ENCODE measurements at places on chromosomes 11 and 22.

DNA sequence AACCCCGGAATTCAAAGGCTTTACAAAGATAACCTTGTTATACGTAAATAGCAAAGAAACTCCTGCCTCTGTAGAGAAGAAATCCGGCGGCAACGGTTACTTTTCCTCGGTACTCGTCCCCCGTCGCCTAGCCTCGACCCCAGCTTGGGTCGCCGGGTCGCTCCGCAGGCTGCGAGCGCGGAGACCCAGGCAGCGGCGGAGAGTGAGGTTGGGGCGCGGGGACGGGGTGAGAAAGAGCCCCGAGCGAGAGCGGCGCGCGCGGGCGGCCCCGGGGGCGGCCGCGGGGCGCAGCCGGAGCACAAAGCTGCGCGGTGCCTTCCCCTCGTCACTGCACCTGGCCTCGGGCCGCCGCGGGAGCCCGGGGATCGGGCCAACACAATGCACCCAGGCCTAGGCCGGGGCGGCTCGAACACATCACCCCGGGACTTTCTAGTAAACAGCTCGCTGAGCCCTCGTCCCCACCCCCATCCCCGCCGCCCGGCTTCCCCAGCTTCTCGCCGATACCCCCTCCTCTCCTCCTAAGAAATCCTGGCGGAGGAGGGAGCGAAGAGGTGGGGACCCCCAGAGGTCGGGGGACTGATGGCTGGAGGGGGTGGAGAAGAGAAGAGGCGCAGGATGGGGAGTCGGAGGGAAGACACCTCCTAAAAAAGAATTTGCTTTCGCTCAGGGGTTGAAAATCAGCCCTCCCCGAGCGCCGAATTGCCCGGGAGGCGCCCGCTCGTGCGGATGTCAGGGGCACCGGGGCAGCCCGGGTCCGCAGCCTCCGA is 845 bp downstream of the MPPED2 start:
- DNase-seq = no peak

DNA sequence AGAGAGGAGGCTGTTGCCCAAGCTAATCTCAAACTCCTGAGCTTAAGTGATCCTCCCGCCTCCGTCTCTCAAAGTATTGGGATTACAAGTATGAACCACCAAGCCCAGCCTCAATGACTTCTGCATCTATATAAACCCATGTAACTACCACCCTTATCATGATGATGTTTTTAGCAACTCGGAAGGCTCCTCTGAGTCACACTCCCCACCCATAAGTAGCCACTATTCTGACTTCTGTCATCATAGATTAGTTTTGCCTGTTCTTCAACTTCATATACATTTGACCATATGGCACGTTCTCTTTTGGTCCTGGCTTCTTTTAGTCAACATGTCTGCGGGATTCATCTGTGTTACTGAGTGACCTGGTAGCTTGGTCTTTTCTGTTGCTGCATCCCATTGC is 6.4 kb upstream of the FOSL1 start:
- no peak for DNase-seq

DNA sequence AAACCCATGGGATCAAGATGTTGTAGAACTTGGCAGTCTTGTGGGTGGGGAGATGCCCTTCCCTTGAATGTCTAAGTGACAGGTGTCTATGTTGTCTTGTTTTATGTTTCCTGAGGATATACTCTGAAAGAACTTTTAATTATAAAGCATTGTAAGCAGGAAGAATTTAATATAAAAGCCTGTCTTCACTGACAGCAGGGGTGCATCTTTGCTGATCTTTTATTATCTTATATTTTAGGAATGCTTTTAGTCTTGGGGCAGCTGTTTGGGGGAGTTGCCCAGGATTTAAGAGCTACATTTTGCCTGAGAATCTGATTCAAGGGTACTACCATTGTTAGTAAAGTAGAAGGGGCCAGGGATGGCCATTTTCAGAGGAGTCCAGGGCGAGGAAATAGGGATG is 43.4 kb downstream of the IRAG1 start:
- DNase-seq = no peak

DNA sequence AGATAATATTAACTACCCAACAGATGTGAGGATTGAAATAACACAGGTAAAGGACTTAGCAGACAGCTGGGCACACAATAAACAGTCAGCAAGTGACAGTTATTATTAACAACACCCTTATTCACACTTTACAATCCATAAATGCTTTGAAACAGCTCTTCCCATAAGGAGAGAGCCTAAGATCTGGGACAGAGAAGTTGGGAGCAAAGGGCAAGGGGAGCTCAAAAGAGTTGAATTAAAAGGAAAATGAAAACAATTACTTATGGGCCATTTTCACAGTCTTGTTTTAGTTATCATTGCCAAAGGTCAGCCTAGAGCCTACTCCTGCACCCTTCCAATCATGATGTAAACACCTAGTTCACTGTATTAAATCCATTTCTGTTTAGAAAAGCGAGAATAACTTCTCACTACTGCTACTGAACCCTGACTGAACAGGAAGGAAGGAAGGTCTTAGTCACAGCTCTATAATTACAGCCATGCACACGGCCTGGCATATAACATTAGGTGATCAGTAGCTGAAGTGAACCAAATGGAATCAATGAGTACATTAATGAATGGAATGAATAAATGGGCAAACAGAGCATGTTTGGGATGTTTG is 111.3 kb downstream of the PLEKHA7 start:
- DNase-seq = no peak

GRCh38 chr11:68965901-68966853 is 14.6 kb downstream of the MRGPRD start:
- no peak for DNase-seq

DNA sequence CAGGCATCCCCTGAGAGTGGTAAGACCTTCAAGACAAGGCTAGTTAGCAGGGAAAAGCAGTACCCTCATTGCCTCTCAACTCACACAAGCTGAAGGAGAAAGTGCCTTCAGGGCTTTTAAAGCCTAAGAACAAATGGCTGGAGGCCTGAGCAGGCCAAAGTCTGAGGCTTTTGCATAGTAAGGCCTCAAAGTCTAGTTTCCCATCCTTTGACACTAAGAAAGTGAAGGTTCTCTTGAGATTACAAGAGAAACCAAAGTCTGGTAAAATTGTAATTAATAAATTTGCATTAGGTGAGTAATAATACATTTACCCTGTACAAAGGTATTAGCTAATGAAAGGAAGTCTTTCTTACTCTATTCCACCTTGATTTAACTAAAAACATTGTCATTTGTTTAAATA is 47.0 kb upstream of the CCDC89 start:
- DNase-seq = no peak

DNA sequence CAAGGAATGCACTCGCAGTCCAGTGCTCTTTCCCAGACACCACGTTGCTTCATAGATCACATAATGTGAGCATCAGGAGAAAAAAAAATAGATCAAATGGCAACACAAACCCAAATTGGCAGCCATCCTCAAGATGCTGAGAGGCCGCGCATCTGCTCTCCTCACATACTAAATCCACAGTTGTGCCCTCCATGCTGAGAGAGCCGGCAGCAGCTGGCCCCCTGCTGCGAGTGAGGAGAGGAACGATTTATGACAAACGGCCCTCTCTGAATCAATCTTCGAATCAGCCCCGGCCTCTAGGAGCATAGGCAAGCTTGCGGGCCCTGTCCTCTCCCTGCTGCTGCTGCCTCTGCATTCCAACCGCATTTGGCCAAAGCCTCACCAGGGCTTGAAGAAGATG is 159.9 kb upstream of the TENM4 start:
- no peak for DNase-seq

DNA sequence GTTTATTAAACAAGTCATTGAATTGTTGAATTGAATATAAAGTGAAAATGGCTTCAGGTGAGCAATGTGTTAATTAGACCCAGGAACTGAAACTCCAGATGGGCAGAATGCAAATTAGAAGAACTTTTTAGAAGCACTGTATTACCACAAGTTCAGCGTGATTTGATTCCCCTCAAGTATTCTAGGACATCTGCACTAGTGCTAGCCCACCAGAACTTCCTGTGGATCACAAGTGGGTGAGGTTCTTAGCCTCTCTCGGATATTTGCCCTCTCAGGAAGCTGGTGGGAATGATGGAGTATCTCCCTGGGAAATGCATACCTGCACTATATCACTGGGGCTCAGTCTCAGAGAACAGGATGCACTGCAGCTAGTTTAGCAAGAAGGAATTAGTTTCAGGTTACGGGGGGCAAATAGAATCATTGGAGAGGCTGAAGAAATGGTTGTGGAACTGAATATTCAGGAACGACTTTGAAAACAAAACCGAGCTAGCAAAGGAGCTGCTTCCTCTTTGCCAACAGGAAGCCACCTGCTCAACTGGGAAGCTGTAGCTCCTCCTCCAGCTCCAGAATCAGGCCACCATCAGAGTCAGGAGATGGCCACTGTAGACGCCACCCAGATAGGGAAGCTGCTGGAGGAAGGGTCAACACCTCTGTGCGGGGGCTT is 74.3 kb downstream of the DHCR7 start:
- DNase-seq = no peak

GRCh38 chr11:82174610-82175009 is 559.1 kb downstream of the FAM181B start:
- no peak for DNase-seq

- DNase-seq = no peak
These were observed 1.6 kb downstream of the SESN3 start for GRCh38 chr11:95229199-95229992.

- DNase-seq = no peak
These were observed 85.0 kb upstream of the RCN1 start for GRCh38 chr11:32005786-32006416.

GRCh38 chr11:45436118-45436517 is 150.0 kb upstream of the SYT13 start:
- DNase-seq = no peak

DNA sequence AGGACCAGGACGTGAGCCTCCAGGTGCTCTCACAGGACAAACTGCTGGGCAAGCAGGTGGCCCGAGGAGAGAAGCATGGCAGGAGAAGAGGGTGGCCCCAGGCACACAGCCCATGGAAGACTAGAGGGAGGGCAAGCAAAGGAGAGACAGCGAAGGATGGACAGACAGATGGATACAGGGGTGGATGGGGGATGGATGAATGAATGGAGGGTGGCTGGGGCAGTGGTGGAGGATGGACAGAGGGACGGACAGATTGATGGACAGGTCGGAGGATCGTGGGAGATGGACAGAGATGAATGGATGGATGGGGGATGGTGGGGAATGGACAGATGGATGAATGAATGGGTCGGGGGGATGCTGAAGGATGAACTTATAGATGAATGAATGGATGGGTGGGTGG is 22.7 kb downstream of the ARVCF start:
- DNase-seq = no peak

- DNase-seq = no peak
These were observed 105.3 kb upstream of the KIRREL3 start for GRCh38 chr11:127105593-127106541.

Measured in stimulated activated CD4-positive, alpha-beta T cell treated with anti-CD3 and anti-CD28 coated beads, Interleukin-1b, Interleukin-23, amount 100 ng/mL, for 1 hour (primary cell).